Suprapubic skin (tissue), 4 donors: ENCODE measurements at places on chromosomes 13 and 19.

GRCh38 chr13:22107549-22107948 lies 436.7 kb downstream of the FGF9 start:
- no peak for DNase-seq

GRCh38 chr19:51296336-51297093 lies 14.9 kb upstream of the IGLON5 start:
- DNase-seq: no peak

DNA sequence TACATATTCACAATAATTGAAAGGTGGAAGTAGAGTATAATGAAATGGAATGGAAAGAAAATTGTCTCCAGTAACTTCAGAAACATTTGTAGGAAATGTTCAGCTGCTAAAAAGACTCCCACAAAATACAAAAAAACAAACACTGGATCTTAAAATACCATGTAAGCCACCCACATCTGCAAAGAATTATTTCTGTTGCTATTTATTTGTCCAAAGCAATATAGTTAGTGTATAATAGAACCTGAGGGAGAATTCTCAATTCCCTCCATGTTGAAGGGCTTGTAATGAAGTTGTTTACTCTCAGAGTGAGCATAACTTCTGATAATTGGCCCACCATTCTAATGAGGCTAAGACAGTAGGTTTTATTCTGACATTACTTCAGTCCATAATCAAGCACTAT lies 37.4 kb upstream of the KLF12 start:
- no peak for DNase-seq

DNA sequence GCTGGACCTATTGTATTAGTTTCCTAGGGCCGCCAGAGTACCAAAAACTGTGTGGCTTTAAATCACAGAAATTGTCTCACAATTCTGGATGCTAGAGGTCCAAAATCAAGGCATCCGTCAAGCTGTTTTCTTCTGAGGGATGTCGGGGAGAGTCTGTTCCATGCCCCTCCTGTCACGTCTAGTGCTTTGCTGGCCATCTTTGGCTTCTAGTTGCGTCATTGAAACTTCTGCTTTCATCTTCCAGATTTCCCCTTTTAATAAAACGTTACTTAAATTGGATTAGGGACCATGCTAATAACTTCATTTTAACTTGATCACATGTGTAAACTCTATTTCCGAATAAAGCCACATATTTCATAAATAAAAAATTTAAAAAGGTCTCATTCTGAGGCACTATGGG lies 47.5 kb downstream of the TRPM4 start:
- DNase-seq: no peak

- no peak for DNase-seq
Measured at GRCh38 chr19:50383001-50383851, 921 bp upstream of the POLD1 start.

DNA sequence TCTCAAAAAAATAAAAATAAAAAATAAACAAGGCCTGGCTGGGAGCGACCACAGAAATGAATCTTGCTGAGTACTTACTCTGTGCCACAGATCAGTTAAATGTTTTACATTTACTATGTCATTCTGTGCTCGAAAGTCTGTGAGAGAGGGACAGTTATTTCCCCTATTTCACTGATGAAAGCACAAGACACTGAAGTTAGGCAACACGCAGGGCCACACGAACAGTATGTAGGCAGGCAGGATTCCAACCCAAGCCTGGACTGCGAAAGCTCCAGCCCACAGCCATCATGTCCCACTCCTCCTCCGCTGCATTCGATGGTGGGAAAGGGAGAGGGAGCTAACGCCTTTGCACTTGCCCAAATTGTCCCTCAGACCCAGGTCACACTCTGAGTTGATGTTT lies 34.2 kb downstream of the RUBCNL start:
- no peak for DNase-seq

DNA sequence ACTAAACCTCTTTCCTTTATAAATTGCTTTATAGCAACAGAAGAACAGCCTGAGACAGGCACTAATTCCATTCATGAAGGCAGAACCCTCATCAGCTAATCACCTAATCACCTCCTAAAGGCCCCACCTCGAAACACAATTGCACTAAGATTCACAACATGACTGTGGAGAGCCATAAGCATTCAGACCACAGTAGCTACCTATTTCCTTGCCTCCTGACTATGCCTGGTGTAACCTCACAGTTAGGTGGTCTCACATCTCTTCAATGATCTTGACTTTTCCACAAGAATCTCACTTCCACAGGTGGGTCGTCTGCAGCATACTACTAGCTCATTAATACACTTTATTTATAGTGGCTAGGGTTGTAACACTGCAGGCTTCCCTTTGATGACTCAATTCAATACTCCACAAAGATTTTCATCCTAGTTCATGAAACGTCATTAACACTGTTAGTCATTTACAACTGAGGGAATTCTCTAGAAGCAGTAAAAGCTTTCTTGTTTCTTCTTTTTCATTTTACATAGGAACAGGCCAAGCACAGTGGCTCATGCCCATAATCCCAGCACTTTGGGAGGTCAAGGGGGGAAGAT lies 27.1 kb downstream of the STK24 start:
- no peak for DNase-seq

DNA sequence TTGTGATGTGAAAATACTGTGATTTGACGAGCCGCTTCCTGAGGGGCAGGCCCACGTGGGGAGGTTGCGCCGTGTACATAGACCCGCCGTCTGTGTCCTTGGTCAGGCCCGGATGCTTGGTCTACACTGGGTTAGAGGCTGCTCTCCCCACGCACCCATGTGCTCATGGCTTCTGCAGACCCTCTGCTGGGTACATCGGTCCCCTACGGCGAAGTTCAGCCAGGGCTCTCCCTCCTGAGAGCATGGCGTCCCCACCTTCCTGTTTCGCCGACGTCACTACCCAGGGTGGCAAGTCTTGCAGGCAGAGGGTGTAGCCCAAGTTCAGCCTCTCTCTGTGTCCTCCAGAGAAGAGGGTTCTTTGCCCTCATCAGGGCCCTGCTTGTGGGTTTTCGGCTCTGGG lies 11.0 kb downstream of the COMP start:
- DNase-seq: no peak

DNA sequence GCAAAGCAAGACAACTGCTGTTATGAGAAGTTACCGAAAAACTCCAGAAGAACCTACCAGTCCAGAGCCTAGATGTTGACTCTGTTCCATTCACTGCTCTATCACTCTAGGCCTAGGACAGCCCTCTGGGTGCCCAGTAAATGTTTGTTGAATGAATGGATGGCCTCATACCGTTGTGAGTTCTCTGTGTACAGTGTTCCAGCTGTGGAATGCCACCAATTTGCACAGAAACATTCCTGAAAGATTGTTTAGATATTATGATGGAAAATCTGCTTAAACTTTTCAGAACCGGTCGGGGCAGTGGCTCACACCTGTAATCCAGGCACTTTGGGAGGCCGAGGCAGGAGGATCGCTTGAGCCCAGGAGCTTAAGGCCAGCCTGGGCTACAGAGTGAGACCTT lies 1.3 kb upstream of the FBL start:
- no peak for DNase-seq

DNA sequence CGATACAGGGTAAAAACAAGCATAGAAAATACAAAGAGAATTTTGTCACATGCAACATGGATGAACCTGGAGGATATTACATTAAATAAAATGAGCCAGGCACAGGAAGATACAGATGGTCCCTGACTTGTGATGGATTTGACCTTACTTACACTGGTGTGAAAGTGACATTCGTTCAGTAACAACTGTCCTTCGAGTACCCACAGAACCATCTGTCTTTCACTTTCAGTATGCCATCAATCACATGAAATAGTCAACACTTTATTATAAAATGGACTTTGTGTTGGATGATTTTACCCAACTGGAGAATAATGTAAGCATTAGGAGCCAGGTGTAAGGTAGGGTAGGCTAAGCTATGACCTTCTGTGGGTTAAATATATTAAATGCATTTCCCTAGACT lies 51.5 kb downstream of the ZNF787 start:
- DNase-seq: no peak

DNA sequence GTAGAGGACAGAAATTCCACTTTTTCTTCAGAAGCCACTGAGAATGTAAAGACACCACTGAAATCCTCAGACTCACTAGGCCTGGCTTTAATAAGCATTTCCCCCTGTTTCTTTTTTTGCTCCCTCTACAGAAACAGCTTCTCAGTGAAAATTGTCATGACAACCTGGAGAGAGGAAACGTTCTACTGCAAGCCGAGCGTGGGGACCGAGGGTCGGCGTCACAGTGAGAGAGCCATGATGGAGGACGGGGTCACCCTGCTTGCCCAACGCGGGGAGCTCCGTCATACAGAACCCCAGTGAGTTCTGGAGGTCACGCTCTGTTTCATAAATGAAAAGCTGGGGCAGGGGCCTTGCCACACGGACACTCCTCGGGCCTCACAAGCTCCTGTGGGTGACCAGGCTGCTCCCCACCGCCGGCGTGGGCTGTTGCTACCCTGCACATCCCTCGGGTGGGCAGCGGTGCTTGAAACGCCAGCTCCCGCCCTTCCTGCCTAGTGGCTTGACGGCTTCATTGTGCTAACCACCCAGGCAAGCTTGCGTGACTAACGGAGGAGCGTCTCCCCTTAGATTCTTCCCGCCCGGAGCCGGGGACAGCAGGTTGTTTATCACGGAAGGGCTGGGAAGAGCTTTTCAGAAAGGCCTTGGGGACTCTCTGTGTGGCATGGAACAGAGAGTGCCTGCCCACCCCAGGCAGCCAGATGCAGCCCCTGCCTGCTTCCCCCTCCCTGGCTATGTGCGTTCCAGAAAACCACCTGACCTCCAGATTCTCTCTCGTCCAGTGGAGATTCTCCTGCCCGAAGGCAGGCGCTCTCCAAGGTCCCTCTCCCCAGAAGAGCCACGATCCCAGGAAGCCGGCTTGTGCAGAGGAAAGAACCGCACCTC lies 153.6 kb downstream of the KATNAL1 start:
- no peak for DNase-seq

DNA sequence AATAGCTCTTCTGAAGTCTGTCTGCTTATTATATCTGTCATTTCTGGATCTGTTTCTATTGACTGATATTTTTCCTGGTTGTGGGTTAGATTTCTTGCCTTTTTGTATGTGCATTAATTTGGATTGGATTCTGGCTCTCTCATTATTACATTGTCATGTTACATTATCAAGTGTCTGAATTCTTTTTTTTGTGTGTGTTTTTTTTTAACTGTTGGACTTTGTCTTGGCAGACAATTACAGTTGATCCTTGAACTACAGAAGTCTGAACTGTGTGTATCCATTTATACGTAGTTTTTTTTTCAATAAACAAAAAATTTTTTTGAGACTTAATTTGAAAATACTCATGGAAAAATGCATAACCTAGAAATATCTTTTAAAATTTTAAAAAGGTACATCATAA lies 22.5 kb downstream of the RFC3 start:
- DNase-seq: no peak

- DNase-seq: no peak
Measured at GRCh38 chr13:112893570-112894422, 75.2 kb upstream of the MCF2L start.

- DNase-seq: no peak
Measured at GRCh38 chr19:50043967-50044366, 18.2 kb downstream of the ZNF473 start.
